ENCODE measurements at places on chromosomes 2 and 18.

- DNase-seq = no peak
Observed at GRCh38 chr18:54531402-54532065, 59.5 kb upstream of the DYNAP start.

DNA sequence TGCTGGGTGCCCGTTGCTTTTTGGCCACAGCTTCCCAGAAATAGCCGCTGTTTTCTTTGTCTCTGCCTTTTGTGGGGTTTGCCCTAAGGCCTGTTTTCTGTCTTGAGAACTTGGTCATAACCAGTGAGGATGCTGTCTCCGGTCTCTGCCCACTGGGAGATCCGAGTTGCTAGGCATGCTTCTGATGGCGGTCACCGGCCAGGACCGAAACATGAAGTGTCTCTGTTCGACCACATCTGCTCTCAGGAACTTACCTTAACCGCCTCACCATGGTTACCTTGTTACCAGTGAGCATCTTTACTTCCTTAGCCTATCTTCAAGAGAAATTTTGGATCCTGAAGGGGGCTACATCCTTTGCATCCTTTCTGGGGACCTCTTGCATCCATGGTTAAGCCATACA, 91.9 kb downstream of the RTP5 start:
- DNase-seq = no peak

DNA sequence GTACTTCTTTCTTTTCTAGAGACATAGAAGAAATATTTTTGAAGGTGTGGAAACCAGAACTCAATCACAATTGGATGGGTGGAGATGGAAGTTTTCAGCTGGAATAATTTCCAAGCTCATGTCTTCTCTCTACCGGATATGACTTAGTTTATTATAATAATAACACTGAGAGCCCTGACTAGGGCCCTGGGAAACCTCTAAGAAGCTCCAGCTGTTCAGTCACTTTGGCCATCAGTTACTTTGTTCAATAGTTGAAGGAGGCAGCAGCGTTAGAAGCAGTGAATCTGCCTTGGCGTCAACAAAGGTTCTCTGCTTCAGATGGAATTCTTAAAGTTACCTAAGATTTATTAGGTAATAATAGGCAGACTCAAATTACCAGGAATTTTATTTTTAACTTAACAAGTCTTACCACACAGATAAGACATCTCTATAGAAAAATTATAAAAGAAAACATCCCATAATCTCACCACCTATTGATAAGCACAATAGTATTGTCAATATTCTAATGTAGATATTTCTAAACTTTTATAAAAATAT, 293.8 kb upstream of the CHAC2 start:
- DNase-seq = no peak

DNA sequence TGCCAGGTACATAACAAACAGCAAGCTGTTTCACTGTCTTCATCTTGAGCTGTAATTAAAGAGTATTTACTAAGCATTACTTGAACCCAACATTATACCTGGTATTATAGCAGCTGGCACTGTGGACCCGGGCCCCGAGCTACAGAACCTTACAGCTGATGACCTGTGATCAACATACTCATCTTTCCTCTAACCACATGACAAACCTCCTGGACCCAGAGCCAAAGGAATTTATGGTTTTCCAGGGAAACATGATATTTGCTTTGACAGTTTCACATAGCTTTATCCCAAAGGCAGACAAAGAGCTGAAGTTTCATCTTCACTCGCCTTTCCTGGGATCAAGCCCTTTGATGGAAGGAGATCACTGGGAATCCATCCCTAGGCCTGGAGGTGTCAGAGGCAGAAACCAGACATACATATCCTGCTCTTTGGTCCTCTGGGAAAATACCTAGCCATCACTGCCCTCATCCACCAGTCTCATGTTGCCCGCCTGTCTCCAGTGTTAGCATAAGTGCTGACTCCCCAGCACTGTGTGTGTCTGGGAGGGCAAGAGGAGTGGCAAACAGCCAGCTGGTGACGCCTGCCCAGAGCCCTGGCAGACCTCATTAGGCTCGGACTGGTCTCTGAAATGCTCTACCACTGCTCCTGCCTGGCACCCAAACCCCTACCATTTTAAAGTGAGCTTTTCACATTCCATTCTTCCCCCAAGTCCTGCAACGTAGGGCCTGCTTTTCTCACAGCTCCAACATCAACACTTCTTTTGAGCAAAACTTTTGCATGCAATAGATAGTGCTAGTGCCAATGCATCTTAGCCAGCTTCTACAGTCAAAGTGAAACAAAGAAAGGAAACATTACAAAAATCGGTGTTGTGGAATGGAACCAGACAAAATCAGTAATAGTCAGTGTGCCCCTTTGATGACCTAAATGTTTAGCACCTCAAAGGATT, 138.8 kb upstream of the CTAGE1 start:
- DNase-seq = no peak

DNA sequence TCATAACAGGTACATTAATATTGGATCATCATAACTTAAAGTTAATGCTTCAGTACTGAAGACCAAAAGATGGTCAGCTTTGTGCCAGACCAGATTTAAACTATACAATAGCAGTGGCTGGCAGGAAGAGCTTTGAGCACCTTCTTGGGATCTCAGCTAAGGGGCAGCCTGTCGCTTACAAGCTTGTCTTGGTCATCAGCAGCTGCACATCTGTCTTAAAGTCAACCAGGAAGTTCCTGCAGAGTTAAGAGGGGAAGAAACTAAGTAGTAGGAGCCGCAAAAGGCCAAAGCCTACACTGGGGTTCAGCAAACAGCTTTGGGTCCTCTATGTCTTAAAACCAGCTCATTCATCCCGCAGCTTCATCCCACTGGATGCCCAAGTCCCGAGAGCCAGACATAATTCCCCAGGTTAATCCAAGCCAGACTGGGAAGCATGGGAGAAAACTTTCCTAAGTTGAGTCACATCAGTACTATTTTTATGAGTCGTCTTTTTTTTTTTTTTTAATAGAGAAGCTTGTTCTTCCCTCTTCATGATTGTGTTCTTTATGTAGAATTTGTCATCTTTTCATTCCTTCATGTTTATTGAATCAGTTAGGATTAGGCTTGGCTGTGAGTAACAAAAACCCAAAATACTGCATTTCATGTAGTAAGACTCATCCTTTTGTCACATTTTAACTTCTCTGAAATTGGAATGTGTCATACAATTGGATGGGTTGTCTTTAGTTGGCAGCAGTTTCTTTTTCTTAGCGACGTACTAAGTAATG, 59.3 kb downstream of the SERTAD2 start:
- DNase-seq = no peak

DNA sequence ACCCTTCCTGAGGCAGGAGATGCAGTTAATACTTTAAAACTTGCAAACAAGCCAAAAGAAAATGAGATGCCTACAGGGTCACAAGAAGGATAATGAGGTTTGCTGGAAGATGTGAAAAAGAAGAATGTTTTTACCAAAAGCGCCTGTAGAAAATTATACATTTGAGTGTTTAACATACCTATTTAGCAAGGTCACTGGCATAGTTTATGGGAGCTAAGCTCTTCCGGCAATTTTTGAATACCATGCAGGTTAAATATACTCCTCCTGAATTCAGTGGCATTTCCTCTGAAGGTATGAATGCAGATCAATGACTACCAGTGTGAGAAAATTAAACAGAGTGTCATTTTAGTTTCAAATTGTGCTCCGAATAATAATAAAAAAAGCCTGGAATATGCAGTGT, 21.2 kb upstream of the MAP3K20 start:
- no peak for DNase-seq

GRCh38 chr2:10834068-10834655, 21.6 kb upstream of the PDIA6 start:
- DNase-seq = no peak

GRCh38 chr2:48587560-48587959, 30.1 kb upstream of the GTF2A1L start:
- no peak for DNase-seq

DNA sequence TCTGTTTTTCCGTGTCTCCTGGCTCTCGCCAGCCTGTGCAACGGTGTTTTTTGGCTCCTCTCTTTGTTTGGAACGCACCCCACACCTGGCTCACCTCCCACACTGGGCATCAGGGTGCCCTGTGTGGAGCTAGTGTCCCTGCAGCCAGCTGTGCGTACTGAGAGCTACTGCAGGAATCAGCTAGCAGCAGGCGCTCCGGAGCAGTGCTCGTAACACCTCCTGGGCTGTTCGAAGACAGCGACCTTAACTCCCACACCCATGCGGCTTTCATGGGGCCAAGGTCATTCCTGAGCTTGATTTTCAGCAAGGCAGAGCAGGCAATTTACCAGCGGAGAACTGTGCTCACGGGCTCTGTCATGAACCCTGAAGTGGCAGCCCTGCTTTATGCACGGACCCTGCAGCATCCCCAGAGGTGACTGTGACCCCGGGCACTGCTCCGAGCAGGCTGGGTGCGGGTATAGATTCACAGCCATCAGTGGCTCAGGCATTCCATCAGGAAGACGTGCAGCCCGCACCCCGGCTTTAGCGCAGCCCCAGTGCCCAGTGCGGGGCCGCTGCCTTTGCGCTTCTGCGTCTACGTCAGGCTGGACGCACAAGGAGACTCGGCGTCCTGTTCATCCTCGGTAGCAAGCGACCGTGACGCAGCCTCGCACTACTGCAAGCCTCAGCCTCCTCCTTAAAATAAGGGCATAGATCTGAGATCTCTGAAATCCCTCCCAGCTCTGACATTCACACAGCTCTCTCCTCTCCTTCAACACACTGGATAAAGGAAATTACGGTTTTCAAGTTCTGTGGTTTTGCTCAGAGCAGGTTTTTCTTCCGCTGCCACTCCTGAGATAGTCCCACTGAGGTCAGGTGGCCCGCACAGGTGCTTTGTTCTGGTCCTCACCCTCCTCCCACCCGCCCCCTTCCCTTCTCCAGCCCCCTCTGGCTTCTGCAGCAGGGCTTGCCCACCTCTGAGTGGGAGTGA, 58.2 kb downstream of the ADI1 start:
- no peak for DNase-seq

DNA sequence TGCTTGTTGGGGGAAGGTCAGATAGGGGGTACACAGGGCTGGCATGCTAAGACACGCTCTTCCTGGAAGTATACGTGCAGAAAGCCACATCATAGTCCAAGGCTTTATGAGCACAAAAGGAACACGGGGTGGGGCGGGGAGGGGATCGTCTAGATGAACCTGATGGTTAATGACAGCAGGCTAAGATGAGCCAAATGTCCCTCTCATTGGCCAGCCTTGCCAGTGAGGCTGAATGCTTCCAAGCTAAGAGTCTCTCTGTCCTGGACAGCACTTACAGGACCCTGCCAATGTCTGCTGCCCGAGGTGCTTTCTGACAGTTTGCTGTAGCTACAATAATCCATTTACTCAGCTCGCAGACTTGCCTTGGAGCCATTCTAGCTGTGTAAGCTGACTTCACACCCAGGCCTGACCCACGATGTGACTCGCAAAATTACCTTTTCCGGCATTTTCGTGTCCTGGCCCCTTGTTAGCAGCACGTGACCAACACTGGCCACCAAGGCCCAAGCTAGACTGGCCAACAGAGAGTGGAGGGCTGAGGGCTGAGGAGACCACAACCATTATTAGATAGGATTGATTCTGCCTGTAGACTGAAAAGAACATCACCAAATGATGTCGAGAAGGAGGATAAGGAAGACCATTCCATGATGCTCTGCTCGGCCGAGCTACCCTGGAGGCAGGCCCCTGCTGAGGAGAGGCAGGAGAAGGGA, 84.2 kb downstream of the MALT1 start:
- DNase-seq = no peak

- no peak for DNase-seq
Observed at GRCh38 chr2:176758426-176758825, 454.2 kb upstream of the HNRNPA3 start.

DNA sequence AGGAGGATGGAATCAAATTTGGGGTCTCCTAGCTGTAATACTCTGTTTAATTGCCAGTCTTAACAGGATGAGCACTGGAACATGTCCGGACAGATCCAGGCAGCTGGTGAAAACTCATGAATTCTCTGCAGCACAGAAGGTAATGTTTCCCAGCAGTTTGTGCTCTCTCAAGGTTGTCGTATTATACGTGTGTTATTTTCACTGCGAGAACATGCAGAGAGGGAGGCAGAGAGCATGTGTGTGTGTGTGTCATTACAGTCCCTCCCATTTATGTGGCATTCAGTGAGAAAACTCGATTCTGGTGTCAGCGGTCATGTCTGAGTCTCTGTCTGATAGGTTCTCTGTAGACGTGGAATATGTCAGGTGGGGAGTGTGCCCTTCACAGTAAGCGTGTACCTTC, 150.2 kb upstream of the POU3F3 start:
- no peak for DNase-seq

GRCh38 chr2:240170883-240171282, 30.4 kb upstream of the OTOS start:
- no peak for DNase-seq

GRCh38 chr2:199797431-199798403, 53.3 kb downstream of the FTCDNL1 start:
- DNase-seq = no peak

- no peak for DNase-seq
Observed at GRCh38 chr2:102453501-102453900, 19.5 kb upstream of the SLC9A4 start.

- no peak for DNase-seq
Observed at GRCh38 chr2:107785756-107786155, 40.9 kb upstream of the RGPD4 start.

DNA sequence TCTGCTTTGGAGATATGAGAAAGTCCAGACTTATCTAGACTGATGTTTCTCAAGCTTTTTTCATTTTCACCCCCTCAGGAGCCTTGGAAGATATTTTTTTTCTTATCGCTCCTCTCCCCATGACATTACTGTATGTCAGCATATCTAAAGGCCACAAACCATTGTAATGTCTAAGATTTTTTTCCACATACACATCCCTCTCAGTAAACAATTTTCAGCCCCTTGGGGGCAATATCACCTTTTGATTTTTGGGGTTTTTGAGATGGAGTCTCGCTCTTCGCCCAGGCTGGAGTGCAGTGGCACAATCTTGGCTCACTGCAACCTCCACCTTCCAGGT, 60.3 kb upstream of the REL start:
- no peak for DNase-seq

DNA sequence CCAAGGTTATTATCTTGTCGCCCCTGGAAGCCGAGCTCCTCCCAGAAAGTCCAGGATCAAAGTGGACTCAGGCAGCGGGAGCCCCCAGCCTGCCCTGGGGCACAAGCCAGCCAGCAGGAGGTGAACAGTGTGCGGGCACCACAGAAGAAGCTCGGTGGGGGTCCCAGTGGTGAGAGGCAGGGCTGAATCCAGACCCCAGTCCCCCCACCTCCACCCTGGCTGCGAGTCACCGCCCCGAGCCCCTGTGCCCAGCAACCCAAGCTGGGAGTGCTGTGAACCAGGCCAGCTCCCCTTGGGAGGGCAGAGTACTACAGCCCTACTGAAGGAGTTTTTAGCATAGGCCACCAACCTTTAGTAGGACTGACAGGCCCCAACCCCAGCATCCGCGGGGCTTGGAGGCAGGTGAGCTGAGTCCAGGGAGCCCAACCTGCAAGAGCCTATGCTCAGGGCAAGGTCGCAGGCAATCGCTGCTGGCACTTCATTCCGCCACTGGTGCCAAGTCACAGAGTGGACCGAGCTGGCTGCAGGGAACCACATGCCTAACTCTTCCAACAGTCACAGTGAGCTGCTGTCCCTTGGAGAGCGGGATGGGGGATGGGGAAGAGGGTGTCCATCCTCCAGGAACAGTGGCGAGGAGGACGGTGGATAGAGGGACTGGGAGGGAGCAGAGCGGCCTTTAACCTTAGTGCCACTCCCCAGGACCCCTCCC, 3.0 kb downstream of the PIEZO2 start:
- DNase-seq = no peak

All from endothelial cell (in vitro differentiated cells).